Activated T-helper 2 cell treated with anti-CD3 and anti-CD28 coated beads, Interferon-gamma antibody, Interleukin-2, Interleukin-4, amounts not matched to agents 10 μg/mL and 5 μg/mL and 100 μg/mL, durations not matched to agents 14 hours and 24 hours and 36 hours (primary cell): ENCODE measurements at places on chromosomes 4 and X. TPM values are rescaled to one million over a fixed set of nuclear protein-coding genes. Genes with fewer than 3 reads are reported as not detected.

- DNase-seq, result no peak
These were observed 2062.4 kb downstream of the ARAP2 start for GRCh38 chr4:34181891-34182290.

DNA sequence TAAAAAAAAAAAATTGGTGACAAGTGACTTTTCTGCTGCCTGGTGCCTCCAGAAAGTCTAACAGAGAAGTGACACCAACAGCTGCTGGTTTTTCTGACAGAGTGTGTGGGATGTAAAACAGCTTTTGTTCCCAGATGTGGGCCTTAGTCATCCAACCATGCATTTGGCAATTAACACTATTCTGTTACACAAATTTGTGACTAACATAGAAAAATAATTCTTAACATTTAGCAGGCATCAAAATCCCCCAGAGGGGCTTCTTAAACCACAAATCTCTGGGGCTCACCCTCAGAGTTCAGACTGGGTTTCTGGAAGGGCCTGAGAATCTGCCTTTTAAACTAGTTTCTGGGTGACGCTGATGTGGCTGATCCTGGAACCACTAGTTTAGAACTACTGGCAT lies 100.5 kb upstream of the PCDH7 start:
- no peak for DNase-seq

FRAS1 gene
- not detected in 2 replicates for total RNA-seq

FAT1 gene
- total RNA-seq, result 0.05 TPM in 2 replicates

DNA sequence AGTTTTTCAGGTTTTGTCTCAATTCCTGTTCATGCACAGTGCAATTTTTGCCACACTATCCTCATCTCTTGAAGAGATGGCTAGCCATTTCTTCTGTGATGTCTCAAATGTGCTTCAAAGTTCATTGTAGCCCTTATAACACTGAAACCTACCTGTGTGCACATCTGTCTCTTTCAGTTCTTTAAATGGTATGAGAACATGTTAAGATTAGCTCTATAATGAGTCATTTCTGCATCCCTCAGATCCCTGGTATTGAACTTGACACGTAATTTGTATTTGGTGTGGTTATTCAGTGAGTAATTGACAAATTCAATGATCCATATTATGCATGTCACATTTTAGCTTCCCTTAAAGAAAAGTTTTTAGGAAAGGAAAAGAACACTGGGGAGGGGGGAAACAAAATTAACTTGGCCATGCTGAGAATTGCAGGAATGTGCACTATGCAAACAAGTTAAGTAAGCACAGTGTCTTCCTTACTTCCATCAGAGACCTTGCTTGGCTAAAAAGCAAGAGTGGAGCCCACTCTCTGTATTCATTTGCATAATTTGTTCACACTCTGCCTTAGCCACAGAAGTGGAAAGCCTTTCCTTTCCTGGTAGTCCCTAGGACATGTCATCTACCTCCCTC lies 659.8 kb upstream of the MAGEB2 start:
- no peak for DNase-seq

DNA sequence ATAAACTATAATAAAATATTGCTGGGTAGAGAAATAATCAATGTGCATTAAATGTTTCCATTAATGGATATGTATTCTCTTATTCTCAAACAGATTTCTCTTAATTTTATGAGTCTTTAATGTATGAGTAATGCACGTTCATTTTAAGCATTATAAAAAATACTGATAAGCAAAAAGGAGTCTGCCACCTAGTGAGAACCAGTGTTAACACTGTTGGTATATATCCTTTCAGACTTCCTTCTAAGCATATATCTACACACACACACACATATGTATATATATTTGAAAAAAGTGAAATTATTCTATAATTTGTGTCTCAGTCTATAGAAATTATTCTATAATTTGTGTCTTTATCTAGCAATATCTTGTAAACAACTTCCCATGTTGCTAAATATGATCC lies 49.9 kb upstream of the MTMR1 start:
- no peak for DNase-seq

GRCh38 chr4:52837716-52838558 lies 24.2 kb upstream of the RASL11B start:
- no peak for DNase-seq
